ENCODE measurements at places on chromosomes 16 and 17. TPM values are rescaled to one million over a fixed set of nuclear protein-coding genes. Genes with fewer than 3 reads are reported as not detected.

DNA sequence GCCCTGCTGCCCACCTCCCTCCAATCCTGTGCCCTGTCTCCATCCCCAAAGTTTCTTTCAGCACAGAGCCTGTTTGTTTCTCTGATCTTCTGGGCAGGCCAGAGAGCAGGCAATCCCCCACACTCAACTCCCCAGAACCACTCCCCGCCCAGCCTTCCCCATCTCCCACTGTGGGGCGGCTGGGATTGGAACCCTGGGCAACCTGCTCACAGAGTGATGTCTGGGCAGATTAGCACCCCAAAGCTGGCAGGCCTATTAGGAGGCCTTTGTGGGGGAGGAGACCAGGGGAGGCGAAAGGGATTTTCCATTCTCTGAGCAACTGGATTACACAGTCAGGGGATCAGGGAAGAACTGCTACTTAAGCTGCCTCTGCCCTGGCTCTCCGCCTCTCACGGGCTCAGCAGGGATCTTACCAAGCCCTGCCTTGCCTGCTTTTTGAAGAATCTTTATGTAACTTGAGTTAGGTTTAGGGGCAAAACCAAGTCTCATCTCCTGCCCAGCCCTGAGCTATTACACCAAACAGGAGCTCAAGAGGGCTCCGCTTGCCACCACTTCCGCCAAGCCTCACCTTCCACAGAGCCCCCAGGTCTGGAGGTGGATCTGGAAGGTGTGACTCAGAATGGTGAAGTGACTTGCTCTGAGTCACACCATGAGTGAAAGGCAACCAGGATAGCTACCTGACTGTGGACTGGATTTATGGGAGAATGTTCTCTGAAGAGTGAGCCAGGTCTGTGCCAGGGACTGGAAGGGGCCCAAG lies 16.0 kb upstream of the LHX1 start:
- no peak for DNase-seq

GRCh38 chr16:87252269-87252970 lies 64.8 kb downstream of the C16orf95 start:
- no peak for DNase-seq

EVPLL gene
- total RNA-seq, result not detected

- DNase-seq, result peak; percentile 75
Observed at GRCh38 chr17:17151962-17152361, 54.2 kb downstream of the PLD6 start.

- no peak for DNase-seq
Observed at GRCh38 chr16:57314161-57314785, 29.8 kb upstream of the PLLP start.

SLC2A4 gene
- total RNA-seq, result 5.7 TPM

EMC6 gene
- 22.3 TPM for total RNA-seq

GRCh38 chr16:73214825-73215677 lies 167.1 kb upstream of the ZFHX3 start:
- no peak for DNase-seq

- DNase-seq, result no peak
Observed at GRCh38 chr17:79732254-79732653, 1.5 kb downstream of the ENPP7 start.

RPA1 gene
- total RNA-seq, result 26.3 TPM

TNFRSF17 gene
- not detected for total RNA-seq

GRCh38 chr16:9415545-9415944 lies 324.1 kb downstream of the HAPSTR1 start:
- DNase-seq, result no peak

- no peak for DNase-seq
Observed at GRCh38 chr17:9878786-9879525, 26.1 kb downstream of the RCVRN start.

RHBDL3 gene
- not detected for total RNA-seq

DNA sequence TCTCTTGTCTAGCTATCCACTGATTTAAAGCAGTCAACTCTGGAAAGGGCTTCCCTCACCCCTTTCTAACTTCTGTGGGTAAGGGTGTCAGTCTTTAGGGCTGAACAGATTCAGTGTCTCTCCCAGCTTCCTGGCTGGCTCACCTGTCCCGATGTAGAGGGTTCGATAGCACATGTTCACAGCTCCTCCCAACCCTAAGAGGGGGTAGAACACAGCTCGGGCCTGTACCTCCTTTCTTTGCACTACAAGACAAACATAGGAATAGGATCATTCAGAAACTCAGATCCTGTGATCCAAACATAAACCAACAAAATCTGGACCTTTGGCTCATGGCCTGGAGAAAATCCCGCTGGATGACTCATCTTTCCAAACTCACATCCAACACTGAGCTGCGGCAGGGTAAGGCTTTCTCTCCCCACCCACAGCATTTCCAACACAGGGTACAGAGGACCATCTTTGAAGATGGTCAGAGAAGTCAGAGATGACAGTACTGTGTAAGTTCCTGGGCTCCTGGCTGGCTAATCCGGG lies 5.8 kb upstream of the DHRS13 start:
- DNase-seq, result no peak

DNA sequence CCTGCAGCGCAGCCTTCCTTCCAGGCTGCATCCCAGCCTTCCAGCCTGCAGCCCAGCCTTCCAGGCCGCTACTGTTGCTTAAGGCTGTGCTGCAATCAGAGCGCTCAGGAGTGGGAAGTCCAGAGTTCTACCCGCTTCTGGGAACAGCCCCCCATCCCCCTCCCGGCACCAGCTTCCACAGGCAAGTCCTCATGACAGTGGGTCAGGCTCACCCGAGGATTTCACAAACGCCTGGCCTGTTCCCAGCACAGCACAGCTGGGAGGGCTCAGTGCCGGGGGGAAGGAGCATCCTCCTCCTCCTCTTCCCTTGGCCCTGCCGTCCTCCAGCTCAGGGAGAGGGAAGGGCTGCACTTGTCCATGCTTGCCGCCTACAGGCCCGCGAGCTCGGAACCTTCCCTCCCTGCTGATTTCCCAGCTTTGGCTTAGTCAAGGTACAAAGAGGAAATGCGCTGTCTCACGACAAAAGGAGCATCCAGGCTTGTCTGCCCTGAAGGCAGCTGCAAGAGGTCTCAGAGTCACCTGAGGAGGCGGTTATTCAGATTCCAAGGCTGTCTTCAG lies 8.3 kb downstream of the SOCS3 start:
- DNase-seq, result peak; percentile 97

DNA sequence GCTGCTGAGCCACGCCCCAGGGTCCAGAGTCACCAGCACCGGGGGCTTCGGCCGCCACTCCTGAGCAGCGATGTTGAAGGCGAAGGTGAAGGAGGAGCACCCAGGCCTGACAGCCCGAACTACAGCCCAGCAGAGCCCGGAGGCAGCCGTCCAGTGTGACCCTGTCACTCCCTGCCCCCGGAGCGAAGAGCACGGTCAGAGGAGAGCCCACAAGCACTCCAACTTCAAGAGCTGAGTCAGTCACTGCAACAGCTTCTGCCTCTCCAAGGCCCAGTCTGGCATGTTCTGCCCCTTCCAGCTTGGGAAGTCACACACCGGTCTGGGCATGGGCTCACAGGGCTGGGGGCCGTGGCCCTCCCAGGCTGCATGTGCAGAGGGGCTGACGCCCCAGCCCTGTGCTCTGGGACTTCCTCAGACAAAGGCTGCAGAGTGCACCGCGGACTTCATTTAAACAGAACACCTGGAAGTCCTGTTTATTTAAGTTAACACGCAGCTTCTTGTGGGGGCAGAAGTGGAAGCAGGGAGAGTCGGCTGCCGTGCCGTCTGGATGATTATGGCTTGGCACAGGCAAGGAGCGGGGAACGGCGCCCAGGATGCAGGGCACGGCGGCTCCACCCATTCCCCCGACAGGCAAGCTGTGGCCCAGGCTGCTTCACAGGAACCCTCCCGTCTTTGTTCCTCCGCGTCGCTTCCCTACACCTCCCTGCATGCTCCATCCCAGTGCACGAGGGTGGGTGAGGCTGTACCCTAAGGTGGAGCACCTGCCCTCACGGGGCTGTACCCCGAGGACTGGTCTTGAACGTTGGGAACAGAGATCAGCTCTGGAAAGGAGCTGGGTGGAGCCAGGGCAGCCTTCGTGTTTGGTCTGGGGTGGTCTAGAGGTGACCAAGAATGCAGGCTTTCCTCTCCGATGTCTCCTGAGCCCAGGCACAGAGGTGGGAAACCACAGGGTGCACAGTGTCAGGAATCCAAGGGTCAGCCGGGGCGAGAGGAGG lies 68.9 kb upstream of the METRNL start:
- no peak for DNase-seq

DNA sequence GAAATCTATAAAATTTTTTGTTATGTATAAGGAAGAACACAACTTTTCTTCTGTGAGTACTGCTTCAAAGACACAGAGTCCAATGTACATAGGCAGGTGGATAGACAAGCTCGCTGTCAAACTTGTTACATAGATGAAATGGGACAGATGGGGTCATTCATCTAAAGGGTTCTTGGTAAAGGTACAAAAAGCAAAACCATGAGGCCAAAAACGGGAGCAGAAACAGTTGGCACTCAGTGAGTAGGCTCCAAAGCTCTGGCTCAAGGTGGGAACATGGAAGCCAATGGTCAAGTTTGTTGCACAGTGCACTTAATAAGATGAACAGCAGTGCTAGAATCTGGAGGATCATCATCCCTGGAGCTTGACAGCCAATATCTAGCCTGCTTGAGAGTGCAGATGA lies 979.0 kb upstream of the EEF2KMT start:
- DNase-seq, result no peak

MYH1 gene
- total RNA-seq, result not detected

SUMO2 gene
- total RNA-seq, result 62.8 TPM

DNA sequence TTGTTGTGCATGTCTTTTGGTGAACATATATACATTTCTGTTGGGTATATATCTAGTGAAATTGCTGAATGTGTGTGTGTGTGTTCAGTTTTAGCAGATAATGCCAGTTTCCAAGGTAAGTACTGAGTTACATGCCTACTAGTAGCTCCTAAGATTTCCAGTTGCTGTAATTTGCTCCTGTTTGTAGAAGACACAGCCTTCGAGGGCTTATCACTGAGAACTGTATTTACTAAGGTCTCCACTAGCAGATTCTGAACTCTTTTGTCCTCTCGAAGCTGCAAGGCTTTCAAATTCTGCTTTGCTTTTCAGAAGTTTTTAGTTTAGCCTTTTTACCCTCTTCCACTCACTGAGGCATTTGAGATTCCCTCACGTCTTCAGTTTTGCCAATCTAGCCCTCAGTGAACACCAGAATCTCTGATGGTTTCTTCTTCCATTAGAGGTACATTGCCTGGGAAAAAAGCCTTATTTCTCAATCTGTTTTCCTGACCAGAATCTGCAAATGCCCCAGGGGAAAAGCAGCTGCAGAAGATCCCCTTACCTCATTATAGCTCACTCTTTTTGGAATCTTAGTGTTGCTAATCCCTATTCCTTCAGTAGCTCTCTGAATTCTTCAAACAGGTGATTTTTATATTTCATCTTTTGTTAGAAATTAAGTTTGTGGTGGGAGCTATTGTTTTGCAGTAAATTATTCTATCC lies 52.9 kb downstream of the NF1 start:
- DNase-seq, result no peak

- no peak for DNase-seq
Observed at GRCh38 chr16:58471209-58471975, 28.6 kb upstream of the NDRG4 start.

KIF1C gene
- total RNA-seq, result 89.7 TPM

GRCh38 chr16:6642271-6642670 lies 690.4 kb upstream of the RBFOX1 start:
- no peak for DNase-seq

- DNase-seq, result no peak
Observed at GRCh38 chr16:23827057-23827456, 8.7 kb upstream of the PRKCB start.

DNA sequence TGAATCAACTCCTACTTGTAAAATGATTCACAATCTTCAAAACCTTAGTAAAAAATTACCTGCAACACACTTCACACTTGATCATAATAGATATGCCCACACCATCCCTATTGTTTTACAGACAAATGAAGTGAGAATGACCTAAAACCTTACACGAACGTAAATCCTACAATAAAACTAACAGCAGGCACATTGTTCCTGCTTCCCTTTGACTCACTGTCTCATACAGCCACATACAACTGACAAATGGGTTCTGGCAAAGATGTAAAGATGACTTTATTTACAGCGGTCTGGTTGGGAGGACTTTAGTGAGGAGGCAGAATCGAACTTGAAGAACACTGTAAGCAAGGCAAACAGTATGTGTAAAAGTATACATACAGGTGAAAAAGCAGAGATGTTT lies 188.7 kb downstream of the MYO1D start:
- no peak for DNase-seq

GRCh38 chr17:65081439-65081838 lies 24.9 kb upstream of the GNA13 start:
- no peak for DNase-seq

- peak; percentile 65 for DNase-seq
Observed at GRCh38 chr16:4053301-4053845, 62.9 kb downstream of the ADCY9 start.

Measured in tibial nerve (tissue), 4 donors.